ENCODE measurements at places on chromosomes 6 and 20.

DNA sequence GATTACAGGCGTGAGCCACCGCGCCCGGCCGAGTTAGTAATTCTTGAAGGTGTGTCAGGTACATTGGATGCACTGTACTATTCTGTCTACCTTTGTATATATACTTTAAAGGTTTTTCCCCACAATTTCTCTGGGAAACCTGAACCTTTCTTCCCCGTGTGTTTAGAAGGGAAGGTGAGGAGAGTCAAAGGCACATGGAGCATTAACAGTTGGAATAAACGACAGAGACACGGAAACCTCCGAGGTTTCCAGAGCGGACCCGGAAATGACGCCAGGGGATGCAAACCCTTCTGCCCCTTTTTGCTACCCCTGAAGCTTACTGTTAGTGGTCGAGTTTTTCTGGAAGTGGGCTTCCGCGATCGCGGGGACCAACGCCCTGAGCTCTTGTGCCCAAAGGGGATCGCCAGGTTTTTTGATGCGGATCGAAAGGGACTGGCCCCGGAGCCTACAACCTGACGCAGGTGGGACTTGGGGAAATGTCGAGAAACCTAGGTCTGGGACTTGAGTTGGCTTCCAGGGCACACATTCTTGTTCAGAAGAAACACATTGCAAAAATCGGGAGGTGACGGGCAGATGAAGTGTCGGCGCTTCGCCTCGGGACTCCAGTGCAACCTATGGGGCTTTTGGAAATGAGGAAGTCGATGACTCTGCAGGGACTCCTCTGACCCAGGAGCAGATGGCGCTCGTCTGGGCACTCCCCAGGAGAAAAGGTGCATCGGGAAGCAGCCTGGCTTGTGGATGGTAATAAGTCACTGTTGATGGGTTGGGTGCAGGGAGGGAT lies 218.2 kb downstream of the OR2B2 start:
- no peak for DNase-seq

DNA sequence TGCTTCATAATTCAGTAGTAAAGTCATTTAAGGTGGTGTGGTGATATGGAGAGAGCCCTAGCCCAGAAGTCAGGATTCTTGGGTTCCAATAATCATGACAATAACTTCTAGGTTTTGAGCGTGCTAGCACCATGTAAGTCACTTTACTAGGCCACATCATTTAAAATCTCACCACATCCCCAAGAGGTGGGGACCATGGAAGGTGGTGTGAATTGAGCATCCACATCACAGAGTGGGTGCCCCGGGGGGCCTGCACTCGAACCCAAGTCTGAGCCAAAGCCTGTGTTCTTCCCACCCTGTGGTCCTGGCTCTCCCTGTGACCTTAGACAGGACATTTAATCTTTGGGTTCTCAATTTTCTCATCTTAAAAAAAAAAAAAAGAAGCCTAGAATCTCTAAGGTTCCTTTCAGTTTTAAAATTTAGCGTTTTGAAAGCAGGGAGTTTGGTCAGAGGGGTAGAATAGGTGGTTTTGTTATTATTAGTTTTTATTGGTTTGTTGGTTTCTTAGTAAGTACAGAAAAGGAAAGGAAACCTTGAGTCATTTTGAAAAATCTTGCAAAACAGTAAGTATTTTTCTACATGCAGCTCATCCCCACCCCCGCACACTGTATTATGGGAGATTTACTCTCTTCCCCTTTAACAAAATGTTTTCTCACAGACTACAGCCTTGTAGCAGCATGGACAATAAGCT lies 26.4 kb downstream of the ARMC2 start:
- no peak for DNase-seq

- no peak for DNase-seq
Observed at GRCh38 chr20:23407781-23408464, 13.4 kb downstream of the NAPB start.

DNA sequence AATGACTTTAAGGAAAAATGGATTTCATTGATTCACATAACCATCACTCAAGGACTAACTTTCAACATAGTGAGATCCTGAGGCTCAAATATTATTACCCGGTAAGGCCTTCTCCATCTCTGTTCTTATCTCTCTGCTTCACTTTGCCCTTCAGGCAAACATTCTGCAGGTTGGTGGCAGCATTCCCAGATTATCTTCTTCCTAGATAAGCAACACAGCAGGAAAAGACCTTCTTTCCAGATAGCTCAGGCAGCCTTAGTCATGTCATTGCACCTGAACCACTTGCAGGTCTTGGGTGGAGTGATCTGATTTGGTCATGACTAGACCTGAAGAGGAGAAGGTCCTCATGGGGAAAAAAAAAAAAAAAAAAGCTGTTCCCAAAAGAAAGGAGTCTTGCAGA lies 5.3 kb upstream of the HIVEP2 start:
- DNase-seq: no peak

DNA sequence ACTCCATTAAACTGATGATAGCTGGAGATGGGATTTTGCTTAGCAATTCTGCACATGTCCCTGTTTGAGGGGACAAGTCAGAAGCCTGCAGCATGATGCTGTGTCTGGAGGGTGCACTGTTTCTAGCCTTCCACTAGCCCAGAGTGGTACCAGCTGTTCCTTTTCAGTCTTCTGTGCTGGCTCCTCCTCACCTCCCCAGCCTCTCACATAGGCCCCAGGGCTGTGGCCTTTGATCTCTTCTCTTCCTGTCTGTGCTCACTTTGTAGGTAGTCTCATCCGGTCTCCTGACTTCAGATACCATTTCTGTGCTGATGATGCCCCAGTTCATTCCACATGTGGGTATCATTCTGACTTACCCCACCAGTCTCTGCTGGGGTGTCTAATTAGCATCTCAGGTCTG lies 126.3 kb downstream of the HIVEP1 start:
- DNase-seq: no peak

DNA sequence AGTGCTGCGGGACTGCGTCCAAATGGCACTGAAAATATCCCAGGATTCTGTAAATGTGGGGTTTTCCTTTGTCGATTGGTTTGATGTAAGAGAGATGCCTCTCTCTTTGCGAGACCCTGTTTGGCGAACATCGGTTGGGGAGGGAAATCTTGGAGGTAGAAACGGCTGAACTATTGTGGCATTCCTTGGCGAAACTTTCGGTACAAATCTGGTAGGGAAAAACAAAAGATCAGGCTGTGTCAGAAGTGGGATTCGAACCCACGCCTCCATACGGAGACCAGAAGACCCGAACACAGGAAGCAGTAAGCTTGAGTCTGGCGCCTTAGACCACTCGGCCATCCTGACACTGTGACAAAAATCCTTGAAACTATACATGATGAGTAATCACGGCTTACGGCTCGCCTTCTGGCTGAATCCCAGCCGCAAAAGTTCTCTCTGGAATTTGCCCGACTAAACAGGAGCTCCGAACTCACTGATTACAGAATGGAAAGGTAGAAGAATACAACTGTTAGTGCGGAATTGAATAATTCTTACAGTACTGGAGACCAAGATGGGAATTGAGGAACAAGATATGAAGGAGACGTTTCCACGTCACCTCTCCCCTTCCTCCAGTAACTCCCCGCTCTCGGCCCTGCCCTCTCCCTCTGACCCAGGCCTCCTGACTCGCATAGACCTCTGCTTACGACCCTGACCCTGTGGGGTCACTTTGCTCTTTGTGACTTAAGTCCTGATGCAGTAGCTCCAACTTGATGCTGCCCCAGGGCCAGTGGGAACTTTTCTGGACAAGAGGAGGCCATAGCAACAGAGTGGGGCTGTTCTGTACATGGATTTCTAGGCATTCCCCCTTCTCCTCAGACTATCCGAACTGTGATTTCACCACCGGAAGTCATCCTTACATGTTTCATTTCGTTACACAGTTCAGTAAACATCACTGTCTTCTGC lies 132.8 kb upstream of the ZNF184 start:
- peak; percentile 51 for DNase-seq

DNA sequence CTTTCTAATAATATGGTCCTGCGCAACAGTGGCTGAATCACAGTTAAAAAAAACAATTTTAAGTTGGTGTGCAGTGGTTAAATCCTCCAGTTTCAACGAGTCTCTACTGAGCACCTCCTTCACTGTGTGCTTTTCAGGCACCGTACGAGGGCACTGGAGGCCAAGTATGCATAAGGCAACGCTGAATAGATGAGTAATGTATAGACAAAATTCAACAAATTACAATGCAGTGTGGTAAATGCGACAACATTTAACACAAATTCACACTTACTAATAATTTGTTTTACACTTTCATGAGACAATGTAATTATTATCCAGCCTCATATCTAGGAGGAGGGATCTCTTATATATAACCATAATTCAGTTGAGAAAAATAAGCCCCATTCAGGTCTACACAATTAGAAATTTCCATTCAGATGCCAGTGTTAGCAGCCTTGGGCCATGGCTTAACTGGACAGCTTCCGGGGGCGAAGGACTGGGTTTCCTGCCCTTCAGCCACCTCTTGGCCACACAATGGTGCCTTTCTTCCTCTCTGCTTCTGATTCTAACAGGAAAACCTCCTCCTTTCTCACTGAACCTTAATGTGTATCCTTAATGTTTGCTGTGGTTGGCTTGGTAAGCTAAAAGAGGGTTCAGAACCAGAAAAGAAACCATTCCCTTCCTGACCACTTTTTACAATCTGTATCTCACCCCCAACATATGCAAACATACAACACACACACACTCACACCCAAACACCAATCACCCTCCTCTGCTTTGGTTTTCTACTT lies 51.9 kb downstream of the B4GALT5 start:
- DNase-seq: no peak

DNA sequence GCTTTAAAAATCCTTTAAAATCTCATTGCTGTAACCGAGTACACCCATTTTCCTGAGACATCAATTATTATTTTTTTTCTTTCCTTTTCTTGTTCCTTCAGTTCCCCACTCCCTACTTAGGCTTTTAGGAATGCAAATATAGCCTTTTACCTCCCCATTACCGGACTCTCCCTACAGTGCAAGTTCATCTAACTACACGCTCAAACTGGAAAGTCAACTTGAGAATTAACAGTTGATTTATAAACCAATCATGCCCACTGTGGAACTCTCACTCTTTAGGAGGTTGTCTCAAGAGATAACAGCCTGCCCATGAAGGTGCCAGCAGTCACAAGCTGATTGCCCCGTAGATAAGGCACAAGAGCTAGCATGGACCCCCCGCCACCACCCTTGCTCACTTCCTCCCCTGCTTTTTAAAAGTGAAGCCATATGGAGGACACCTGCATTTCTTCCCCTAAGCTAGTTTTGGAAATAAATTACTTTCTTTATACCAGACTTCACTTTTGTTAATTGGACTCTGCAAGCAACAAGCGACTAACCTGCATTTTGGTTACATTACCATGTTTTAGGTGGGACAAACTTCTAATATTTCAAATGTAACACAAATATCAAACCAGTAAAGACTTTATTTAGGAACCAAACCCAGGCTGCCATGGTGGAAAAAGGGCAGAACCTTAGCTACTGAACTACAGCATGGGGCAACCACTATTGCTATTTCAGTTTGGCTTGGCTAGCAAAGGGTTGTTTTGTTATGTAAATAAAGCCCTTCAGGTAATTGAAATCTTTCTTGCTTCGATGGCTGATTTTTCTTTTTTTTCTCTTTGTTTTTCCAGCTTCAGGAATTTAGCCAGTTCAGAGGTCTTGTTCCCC lies 34.9 kb downstream of the UBD start:
- no peak for DNase-seq

- DNase-seq: no peak
Observed at GRCh38 chr20:19602675-19603375, 155.2 kb upstream of the RIN2 start.
